ENCODE measurements at places on chromosomes 1 and 21. TPM values are rescaled to one million over a fixed set of nuclear protein-coding genes. Genes with fewer than 3 reads are reported as not detected.

The MSH4 gene
- total RNA-seq, result not detected

The TNFRSF4 gene
- total RNA-seq, result 0.40 TPM

The SLC25A34 gene
- total RNA-seq, result 1.1 TPM

The IVL gene
- total RNA-seq, result 336 TPM

The SRRM1 gene
- total RNA-seq, result 91.2 TPM

The SNX7 gene
- total RNA-seq, result 24.2 TPM

The VHLL gene
- not detected for total RNA-seq

The PTAFR gene
- 2.7 TPM for total RNA-seq

The CFAP141 gene
- not detected for total RNA-seq

The C1orf185 gene
- total RNA-seq, result not detected

The PPM1J gene
- total RNA-seq, result 3.2 TPM

The PIK3CD gene
- 7.5 TPM for total RNA-seq
